ENCODE measurements at places on chromosomes 4 and X.

DNA sequence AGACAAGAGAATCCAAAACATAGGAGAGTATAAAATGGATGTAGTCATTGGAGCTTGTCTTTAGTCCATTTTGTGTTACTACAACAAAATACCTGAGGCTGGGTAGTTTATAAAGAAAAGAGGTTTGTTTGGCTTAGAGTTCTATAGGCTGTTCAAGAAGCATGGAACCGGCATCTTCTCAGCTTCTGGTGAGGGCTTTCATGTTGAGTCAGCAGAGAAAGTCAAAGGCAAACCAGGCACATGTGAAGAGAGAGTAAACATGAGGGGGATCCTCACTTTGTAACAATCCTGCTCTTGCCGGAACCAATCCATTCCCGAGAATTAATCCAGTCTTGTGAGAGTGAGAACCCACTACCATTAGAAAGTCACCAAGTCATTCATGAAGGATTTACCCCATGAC lies 8.1 kb upstream of the HCCS start:
- no peak for DNase-seq

DNA sequence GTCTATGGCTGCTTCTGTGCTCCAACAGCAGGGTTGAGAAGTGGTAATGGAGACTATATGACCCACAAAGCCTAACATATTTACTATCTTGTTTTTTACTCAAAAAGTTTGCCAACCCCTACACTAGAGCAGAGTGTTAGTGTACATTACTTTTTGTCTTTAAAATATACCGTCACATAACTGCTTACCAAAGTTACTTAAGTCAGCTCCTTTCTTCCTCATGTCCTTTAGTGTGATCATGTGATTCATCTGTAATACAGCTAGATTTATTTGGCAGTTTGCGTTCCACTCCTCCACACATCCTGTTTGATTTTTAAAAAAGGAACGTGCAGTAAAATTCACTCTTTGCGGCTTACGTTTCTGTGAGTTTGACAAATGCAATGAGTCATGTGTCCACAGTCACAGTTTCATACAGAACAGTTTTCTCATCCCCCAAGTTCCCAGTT lies 162.4 kb upstream of the GPRIN3 start:
- no peak for DNase-seq

DNA sequence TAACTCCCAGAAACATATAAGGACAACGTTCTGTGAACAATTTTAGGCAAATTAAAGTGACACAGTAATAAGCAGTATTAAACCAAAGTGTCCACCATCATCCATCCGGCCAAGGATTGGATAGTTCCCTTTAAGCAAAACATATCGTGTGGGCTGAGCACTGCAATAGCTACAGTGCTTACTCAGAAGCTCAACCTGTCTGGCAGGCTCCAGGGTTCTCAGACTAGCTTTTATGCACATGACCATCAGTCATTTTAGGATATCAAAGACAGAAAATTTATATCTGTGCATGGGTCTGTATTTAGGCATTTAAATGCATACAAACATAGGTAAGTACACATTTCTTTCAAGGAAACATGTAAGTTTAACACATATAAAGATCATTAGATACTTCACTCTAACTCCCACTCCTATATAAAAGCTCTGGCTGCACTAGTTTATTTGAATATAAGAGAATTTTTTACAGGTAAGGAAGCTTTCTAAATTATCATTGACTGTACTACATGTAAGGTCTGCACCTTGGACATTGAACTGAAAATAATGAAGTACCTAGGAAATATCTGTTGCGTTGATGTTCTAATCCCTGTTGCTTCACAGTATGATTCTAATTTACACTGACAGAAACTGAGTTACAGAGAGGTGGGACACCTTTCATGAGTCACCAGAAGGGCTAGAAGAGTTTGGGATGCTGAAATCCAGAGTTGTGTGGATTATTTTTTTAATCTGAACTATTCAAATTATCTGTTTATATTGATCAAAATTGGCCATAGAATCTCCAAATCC lies 67.6 kb downstream of the ELOVL6 start:
- no peak for DNase-seq

GRCh38 chr4:9918484-9918883 lies 102.8 kb downstream of the SLC2A9 start:
- DNase-seq: no peak

- DNase-seq: no peak
Observed at GRCh38 chrX:46912603-46913491, 626 bp downstream of the JADE3 start.

- DNase-seq: no peak
Observed at GRCh38 chr4:182547435-182547834, 304.2 kb downstream of the TENM3 start.

- DNase-seq: no peak
Observed at GRCh38 chr4:181166742-181167399, 1076.3 kb upstream of the TENM3 start.

- DNase-seq: no peak
Observed at GRCh38 chrX:41984628-41985027, 61.3 kb upstream of the CASK start.

DNA sequence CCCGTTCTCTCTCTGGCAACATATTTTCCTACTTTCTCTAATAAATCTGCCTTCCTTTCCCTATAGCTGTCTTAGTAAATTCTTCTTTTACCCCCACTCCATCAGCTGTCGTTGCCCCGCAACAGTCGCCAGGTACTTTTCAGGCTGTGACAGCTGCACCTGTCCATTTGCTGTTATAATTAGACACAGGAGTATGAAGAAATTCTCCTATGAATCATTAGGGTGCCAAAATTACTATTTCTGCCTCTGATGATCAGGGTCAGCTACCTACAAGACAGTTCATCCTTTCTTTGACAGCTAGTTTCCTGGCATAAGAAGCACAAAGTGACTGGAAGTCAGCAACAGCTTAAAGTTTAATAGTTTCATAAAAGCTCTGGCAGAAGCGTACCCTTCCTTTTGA lies 19.5 kb upstream of the GALNTL6 start:
- DNase-seq: no peak

GRCh38 chrX:105006103-105006502 lies 214.4 kb downstream of the TEX13A start:
- no peak for DNase-seq

GRCh38 chrX:44899946-44900345 lies 27.0 kb downstream of the KDM6A start:
- DNase-seq: no peak

GRCh38 chr4:176744091-176744490 lies 48.6 kb downstream of the VEGFC start:
- DNase-seq: no peak

Data from activated T-helper 1 cell treated with anti-CD3 and anti-CD28 coated beads, Interleukin-2, amount 50 U/mL, for 16 hours (primary cell).